Fibroblast of pulmonary artery (primary cell): ENCODE measurements at places on chromosomes 5 and 9.

GRCh38 chr5:139090581-139090980, 107.6 kb downstream of the SIL1 start:
- DNase-seq, result no peak

DNA sequence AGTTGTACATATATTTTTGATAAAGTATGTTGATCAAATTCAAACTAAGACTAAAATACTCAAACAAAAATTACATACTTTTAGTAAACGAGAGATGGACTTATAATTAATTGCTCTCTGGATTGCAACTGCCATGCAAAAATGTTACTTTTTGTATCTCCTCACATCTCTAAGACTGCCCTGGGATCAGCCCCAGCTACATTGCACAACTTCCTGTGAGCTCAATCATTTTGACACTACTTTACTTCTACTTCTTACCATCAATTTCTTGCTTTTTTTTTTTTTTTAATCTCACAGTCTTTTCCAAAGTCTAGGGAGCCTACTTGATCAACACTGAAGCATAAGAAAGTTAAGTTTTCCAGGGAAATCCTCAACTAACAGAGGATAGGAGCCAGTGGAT, 506.0 kb upstream of the CDH10 start:
- no peak for DNase-seq

DNA sequence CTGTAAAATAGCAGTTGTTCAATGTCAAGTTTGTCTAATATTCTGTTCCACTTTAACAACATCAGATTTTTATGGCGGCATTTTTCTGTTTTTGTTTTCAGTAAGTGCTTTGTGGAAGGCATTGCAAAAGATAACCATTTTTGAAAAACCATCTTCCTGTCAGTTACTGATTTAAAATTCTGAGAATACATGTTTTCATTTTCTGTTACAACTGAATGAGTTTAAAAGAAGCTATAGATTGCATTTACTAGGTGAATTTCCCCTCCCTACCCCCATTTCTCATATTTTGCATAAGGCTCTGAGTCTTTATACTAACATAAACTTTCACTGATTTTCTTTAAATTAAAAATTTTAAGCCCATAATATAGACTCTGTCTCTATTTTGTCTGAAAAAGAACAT, 4.6 kb upstream of the ERAP2 start:
- no peak for DNase-seq

- no peak for DNase-seq
Measured at GRCh38 chr5:127639828-127640227, 9.1 kb upstream of the CTXN3 start.

DNA sequence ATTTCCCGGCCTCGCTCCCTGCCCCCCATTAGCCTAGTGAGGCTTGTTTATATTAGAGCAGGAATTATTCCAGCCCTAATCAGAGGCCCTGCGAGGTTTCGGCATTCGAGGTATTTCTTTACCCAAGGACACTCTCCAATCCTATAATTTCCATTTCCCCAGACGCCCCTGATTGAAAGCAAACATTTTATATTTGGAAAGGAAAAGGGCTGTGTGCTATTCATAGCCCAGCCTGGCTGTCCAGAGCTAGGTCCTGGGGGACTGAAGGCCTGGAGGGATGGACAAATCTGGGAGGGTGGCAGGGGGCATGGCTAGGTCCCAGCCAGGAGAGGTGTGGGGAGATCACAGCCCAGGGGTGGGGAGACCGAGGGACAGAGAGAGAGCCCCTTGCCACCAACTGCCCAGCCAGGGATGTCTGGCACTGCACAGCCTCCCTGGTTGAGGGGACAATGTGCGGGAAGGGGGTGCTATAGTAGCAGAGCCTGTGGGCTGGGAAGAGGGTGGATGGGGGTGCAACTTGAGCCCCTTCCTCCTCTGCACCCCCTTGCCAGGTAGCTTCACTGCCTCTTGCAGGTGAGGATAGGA, 125.1 kb downstream of the BARX1 start:
- no peak for DNase-seq

DNA sequence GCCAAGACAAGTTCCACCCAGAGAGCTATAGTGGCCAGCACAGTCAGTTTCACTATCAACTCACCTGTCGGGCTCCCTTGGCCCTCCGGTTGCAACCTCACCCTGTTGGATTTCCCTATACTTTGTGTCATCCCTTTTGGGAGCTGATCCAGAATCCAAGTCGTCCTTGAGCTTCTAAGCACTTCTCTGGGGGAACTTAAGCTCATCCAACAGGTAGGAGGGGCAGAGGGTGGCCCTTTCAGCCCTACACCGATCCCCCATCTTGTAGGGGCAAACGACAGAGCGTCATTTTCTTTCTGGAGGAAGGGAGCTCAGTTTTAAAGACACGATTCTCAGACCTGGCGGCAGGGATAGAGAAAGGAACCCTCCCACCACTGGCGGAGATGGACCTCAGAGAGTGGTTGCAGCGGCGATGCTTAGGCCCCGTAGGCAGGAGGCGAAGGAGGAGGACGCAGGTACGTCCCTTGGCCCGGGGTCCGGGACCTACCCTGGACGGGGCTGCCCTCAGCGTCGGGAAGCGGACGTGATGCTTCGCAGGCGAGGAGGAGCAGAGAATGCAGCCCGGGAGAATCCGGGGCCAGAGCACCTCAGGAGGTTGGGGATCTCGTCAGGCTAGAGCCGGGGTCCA, 519 bp downstream of the ZER1 start:
- DNase-seq, result peak; percentile 26

DNA sequence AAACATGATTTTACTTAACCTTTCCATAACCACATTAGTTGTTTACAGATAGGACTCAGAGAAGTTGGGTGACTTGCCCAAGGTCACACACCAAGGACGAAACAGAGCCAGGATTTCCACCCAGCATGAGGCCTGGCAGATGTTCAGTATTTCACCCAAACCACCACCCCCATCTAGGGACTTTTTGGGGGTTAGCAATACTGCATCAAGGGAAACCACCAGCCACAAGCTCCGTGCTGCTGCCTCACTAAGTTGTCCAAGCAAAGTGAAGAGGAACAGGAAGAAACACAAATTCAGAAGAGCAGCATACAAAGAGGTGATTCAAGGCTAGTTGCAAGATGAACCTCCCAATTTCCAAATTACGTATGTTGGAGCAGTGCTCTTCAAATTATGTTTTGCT, 219.6 kb upstream of the RORB start:
- DNase-seq, result no peak

DNA sequence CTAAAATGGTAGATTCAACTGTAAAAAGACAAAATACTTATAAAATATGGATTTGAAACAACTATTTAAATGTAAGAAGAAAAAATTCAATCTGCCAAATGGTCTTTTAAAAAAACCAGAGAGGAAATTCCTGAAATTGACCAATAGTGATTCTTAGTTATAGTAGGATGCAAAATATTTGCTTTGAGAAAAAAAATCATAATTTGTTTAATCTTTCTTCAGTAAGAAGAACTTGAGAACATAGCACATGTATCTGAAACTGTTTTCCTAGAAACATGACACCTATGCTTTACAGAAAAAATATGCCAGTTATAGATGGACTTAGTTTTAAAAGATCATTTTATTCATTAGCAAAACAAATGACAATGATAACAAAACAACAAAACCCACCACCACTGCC, 186.9 kb upstream of the CD180 start:
- peak; percentile 8 for DNase-seq

DNA sequence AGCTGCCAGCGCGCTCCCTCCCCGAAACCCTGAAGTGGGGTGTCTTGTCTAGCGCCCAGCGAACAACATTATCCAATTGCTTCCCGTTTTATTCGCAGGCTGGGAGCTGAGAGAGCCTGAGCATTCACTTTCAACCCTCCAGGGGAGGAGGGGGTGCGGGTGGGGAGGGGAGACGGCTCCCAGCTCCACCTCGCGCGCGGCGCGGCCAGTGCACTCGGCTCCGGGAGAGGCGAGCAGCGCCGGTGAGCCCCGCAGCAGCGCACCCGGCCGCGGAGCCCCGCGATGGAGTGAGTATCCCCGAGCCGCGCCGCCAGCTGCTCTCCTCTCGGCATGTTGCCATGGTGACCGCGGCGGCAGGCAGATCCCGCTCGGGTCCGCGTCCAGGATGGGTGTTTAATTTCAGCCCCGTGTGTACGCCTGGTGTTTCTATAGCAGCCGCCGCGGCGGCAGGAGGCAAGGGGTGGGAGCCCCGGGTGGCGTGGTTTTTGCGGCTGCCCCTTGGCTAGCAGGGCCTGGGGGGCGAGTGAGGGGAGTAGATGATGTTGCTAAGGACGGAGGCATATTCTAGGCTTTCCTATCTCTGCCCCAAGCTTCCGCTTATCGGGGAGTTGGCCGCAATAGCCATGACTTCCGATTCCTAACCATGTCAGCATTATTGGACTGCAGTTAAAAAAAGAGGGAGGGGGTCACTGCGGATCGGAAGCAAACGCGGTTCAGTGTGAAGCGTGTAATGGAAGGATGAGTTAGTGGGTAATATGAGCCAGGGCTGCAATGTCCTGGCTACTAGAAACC, 139.2 kb upstream of the PALM2AKAP2 start:
- peak; percentile 6 for DNase-seq

DNA sequence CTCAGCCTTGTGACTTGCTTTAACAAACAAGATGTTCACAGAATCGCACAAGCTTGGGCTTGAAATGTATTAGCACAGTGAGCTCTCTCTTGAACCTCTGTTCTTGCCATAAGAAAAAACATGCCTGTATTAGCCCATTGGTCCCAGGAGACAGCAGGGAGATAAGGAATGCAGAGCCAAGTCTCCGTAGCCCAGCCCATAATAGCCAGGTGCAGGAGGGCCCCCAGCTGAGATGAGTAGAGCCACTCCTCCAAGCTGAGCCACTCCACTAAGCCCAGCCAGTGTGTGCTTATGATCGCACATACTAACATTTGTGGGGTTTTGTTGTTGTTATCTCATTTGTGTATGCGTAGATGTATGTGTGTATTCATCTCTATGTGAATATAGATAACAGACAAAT, 21.6 kb upstream of the SVEP1 start:
- DNase-seq, result no peak

DNA sequence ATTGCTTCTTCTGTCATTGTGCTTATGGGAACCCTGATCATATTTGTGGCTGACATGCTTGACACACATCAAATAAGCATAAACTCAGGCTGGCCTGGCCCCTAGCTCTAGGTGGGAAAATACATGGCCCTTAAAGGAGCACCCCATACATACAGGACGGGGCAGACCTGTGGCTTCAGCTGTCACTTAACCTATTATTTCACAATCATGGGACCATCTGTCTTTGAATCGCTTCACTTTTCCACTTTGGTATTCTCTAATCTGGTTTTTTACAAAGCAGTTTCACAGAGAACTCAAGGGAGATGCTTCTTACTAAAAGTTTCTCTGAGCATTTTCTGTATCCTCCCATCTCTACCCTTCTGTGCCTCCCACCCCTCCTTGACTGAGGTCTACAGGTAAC, 34.6 kb upstream of the LRRTM2 start:
- DNase-seq, result no peak

GRCh38 chr5:136020383-136021015, 8.3 kb upstream of the TGFBI start:
- DNase-seq, result peak; percentile 95

GRCh38 chr9:89501311-89501898, 3.5 kb upstream of the SEMA4D start:
- DNase-seq, result no peak

DNA sequence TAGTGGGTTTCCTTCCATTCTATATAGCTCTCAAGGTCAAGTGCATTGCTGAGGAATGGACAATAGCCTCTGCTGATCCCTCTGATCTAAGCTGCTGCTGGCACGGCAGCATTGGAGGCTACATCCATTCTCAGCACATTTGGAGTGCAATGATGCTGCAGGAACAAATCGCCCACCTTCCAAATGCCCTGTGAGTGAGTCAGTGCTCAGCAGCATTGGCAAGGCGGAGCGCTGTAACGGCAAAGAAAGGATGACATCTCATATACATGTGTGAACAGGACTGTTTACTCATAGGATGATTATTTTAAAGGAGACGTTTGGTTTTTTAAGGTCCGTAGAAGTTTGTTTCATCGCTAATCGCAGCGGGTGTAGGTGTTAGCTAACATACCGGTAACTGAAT, 408.7 kb downstream of the ARHGEF28 start:
- DNase-seq, result peak; percentile 76

DNA sequence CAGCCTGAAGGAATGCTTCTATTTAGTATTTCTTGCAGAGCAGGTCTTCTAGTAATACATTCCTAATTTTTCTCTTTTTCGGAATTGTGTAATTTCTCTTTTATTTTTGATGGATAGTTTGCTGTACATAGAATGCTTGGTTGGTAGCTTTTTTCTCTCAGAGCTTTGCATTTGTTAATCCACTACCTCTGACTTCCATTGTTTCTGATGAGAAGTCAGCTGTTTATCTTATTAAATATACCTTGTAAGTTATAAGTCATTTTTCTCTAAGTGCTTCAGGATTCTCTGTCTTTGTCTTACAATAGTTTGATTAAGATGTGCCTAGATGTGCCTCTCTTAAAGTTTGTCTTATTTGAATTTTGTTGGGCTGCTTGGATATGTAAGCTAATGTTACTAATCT, 101.9 kb downstream of the HTR1A start:
- no peak for DNase-seq

DNA sequence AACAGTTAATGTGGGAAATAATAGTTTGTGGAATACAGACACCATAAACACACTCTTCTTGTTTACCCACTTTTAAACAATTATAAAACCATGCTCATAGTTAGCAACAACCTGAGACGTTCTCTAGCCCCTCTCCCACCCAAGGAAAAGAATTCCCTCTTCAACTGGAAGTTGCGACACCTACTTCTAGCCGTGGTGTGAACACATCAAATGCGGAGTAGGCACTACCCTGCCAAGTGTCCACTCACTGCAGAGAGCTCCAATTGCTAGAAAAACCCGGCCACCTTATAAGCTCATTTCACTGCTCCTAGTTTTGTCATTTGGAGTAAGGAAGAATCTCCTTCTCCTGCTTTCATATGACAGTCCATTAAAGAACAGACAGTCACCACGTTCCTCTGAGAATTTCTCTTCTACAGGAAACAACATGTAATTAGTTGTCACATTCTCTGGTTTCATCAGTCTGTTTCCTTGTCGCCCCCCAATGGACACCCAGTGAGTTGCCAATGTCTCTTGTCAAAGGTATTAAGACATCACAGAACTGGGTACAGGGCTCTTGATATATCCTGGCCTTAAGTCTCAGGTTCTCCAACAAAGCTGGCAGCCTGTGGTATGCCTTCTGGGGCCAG, 47.3 kb downstream of the PRLR start:
- DNase-seq, result peak; percentile 70

DNA sequence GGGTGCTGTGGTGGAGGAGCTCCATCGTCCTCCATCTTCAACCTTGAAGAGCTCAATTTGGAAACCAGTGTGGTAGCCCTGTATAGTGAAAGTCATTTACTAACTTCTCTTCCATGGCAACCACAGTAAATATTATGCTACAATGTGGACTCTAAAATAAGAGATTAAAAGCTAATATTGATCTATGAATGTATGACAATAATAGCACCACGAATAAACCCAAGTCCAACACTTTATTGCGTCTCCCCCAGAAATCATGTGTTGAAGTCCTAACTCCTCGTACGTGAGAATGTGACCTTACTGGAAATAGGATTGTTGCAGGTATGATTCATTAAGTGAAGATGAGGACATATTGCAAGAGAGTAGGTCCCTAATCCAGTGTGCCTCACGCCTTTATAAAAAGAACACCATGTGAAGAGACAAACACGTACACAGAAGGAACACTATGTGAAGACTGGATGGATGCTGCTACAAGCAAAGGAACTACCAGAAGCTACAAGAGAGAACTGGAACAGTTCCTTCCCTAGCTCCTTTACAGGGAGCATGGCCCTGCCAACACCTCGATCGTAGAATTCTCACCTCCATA, 276.2 kb downstream of the PDE4D start:
- no peak for DNase-seq
